ENCODE measurements at places on chromosomes 2 and 18. TPM values are rescaled to one million over a fixed set of nuclear protein-coding genes. Genes with fewer than 3 reads are reported as not detected.

Gene DES
- total RNA-seq = 1.6 TPM

Gene NEMP2
- total RNA-seq = 3.1 TPM

Gene ACMSD
- total RNA-seq = not detected

Gene RAX
- total RNA-seq = not detected

Gene CHRND
- total RNA-seq = not detected

Gene TCF23
- not detected for total RNA-seq

Gene PROM2
- total RNA-seq = 0.83 TPM

Gene TUBA4A
- total RNA-seq = 55.1 TPM

Gene ALPI
- total RNA-seq = not detected

Gene AQP12B
- not detected for total RNA-seq

Gene CYP27C1
- under 0.01 TPM for total RNA-seq

Gene REG3A
- not detected for total RNA-seq

Gene CD207
- total RNA-seq = not detected

Gene LYPD6B
- total RNA-seq = not detected

Gene PHLPP1
- total RNA-seq = 5.0 TPM

Gene XRCC5
- 205 TPM for total RNA-seq

Gene LMAN2L
- 38.9 TPM for total RNA-seq

Gene ACVR1C
- 0.50 TPM for total RNA-seq

Gene MALL
- 39.9 TPM for total RNA-seq

Gene TMEM37
- 0.44 TPM for total RNA-seq

Gene FOXD4L1
- total RNA-seq = 0.17 TPM

Gene ERICH2
- not detected for total RNA-seq

Gene SERPINB3
- not detected for total RNA-seq

Data from smooth muscle cell of trachea (primary cell).